ENCODE measurements at places on chromosomes 4 and X.

DNA sequence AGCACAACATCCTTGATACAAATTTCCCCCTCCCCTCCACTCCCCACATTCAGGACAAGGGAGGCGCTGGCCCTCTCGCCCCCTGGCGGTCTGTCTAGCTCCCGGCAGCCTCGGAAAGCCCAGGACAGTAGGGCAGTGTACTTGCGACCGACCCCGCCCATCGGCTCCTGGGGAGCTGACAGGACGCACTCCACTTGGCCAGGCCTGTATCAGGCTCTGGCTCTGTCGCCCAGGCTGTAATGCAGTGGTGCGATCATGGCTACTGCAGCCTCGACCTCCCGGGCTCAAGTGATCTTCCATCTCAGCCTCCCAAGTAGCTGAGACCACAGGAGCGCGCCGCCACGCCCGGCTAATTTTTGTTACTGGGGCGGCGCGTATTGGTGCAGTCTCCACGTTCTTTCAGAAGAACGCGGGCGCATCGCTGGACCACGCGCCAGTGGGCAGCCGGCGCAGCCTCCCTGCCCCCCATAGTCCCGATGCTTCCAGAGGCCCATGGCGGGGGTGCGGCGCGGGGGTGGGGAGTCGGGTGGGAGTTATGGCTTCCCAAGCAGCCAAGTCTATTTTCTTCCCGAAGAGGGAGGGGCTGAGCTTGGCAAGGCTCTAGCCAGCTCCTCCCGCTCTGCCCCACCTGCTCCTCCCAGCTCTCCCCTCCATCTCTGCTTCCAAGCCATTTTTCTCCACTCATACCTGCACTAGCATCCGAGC lies 7.8 kb upstream of the AKAP14 start:
- DNase-seq, result no peak

- DNase-seq, result no peak
These were observed 122.4 kb downstream of the C4orf33 start for GRCh38 chr4:129218360-129218759.

- DNase-seq, result no peak
These were observed 93.1 kb upstream of the TEX13D start for GRCh38 chrX:124239324-124239723.

- no peak for DNase-seq
These were observed 1.3 kb upstream of the JAKMIP1 start for GRCh38 chr4:6201580-6202091.

- no peak for DNase-seq
These were observed 32.8 kb downstream of the STBD1 start for GRCh38 chr4:76339364-76339763.

DNA sequence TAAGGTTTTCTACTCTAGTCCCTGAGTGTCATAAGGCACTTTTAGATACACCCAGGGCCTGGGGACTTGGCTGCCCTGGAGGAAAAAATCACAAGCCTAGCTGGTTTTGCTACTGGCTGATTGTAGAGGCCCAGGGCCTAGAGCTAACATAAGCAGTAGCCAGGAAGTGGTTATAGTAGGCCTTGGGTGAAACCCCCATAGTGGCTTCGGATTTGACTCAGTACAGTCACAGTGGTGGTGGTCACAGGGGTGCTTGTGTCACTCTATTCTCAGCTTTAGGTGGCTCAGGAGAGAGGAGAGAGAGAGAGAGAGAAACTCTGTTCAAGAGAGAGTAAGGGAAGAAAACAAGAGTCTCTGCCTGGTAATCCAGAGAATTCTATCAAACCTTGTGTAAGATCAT lies 194.5 kb upstream of the EDA2R start:
- DNase-seq, result no peak

DNA sequence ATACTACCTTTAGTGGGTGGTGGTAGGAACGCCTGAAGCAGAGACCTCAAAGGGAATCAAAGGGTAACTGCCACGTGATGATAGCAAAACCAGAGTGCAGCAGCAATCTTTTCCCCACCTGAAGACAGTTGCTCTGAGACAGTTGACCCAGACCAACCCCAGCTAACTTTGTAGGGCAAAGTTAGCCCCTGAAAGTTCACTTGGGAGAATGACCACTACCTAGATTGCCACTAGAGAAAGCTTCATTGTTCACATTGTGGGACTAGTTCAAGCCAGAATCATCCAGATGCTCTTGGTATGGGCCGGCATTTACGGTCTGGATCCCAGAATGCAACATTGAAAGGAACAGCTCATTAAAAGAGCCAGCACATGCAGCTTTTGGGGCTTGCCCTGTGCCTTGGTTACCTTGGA lies 4.1 kb downstream of the SEPTIN6 start:
- DNase-seq, result no peak

GRCh38 chr4:27921231-27921630 lies 1060.6 kb downstream of the STIM2 start:
- no peak for DNase-seq

DNA sequence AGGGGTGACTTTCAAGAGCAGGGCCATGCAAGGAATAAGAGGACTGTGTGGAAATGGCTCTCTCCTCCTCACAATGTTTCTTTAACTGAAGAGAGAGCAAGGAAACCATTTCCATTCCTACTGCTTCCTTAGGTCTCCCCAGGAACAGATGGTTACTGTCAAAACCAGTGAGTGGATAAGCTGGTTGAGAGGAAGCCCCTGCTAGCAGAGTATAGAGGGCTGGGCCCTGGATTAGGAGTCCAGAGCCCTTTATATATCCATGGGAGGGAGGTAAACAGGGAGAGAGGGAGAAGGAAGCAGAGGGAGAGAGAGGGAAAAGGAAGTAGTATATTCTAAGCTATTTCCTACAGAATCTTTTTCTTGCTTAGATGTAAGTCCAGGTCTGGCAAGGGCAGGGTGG lies 43.8 kb upstream of the LAS1L start:
- DNase-seq, result no peak

DNA sequence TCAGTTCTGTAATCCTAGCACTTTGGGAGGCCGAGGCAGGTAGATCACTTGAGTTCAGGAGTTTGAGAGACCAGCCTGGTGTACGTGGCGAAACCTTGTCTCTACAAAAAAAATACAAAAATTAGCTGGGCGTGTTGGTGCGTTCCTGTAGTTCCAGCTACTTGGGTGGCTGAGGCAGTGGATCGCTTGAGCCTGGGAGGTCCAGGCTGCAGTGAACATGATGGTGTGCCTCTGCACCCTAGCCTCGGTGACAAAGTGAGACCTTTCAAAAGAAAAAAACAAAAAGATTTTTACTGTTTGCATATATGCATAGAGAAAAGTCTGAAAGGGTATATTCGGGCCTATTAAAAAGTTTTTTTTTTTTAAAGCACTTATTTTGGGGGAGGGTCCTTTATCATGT lies 76.1 kb downstream of the KDM6A start:
- no peak for DNase-seq

DNA sequence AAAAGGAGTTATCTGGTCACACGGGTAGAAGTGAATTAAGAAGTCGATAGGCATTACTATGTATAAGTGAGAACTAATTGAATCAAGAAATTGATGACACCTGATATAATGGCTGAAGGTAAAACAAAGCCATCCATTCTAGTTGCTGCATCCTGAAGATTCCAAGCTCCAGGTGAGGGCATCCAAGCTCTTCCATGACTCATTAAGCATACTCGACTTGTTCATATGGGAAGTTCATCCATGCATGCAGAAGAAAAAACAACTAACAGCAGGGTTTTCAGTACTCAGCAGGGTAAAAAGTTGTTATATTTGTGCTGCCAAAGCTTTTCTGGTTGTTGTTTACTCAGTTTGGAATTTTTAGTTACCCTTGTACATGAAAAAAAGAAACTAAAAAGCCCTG lies 508.0 kb upstream of the CXorf51A start:
- no peak for DNase-seq

DNA sequence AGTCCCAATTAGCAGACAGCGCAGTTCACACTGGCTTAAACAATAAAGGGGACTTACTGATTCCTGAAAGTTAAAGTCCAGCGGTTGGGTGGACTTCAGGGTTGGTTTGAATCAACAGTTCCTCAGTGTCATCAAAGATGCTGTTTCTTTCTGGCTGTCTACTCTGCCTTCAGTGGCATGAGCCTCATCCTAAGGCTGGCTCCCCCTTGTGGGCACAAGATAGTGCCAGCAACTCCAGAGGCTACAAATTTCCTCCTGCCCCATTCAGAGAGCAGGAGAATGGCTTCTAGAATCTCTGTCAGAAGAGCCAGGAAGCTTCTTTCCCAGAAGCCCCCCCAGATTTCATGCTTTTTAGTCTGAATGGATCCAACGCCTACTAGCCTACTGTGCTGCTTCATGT lies 82.4 kb upstream of the MTM1 start:
- DNase-seq, result no peak

DNA sequence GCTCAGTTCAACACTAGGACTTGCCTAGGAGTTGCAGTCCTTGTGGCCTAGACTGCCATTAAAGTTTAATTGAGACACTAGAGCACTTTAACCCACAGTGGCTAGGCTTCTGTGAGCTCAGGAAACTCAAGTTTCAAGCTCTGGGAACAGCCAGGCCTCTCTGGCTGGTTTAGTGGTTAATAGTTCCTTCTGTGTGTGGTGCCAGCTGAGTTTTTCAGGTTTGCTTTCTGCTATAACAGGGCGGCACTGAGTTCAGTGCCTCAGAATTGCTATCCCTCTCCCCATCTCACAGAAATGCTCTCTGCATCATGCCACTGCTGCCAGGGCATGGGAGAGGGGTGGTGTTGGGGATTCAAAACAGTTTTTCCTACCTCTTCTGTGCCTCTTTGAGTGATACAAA lies 15.9 kb downstream of the MMAA start:
- DNase-seq, result no peak
